ENCODE measurements at places on chromosomes 3 and 15. TPM values are rescaled to one million over a fixed set of nuclear protein-coding genes. Genes with fewer than 3 reads are reported as not detected.

HRH1 gene
- total RNA-seq = 1.3 TPM

- no peak overlapping the region for H3K4me3 ChIP-seq
- H3K27ac ChIP-seq = no peak overlapping the region
Measured at GRCh38 chr3:37377670-37378069, 203.3 kb upstream of the LRRFIP2 start.

DNA sequence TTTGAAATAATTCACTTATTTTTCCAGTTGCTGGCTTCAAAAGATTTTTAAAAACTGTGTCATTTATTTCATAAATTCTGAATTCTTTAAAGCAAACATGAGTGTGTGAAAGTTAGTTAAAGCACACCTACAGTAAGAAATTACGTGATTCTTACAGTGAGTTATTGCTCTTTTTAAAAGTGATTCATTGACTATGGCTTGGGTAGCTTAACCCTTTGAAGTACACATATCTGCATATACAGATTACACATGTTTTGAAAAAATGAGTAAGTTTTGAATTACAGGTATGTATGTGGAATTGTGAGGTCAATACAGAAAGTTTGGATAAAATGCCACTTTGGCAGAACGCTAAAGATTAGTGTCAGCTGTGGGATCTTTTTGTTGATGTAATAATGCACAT, 64.5 kb upstream of the MBNL1 start:
- no peak for DNase-seq
- no peaks in the 10 kb centered on the region for H3K27me3 ChIP-seq
- H3K4me1 ChIP-seq = peaks cover 14% of the 10 kb centered on the region
- no peak overlapping the region for H3K4me3 ChIP-seq

C3orf20 gene
- total RNA-seq = not detected

GP5 gene
- not detected for total RNA-seq

GRCh38 chr15:40051616-40052415, 12.8 kb upstream of the SRP14 start:
- H3K27ac ChIP-seq = no peak overlapping the region
- H3K36me3 ChIP-seq = no peaks in the 10 kb centered on the region
- peaks cover 16% of the 10 kb centered on the region for H3K4me1 ChIP-seq
- no peak overlapping the region for H3K4me3 ChIP-seq
- no peaks in the 10 kb centered on the region for H3K27me3 ChIP-seq

DNA sequence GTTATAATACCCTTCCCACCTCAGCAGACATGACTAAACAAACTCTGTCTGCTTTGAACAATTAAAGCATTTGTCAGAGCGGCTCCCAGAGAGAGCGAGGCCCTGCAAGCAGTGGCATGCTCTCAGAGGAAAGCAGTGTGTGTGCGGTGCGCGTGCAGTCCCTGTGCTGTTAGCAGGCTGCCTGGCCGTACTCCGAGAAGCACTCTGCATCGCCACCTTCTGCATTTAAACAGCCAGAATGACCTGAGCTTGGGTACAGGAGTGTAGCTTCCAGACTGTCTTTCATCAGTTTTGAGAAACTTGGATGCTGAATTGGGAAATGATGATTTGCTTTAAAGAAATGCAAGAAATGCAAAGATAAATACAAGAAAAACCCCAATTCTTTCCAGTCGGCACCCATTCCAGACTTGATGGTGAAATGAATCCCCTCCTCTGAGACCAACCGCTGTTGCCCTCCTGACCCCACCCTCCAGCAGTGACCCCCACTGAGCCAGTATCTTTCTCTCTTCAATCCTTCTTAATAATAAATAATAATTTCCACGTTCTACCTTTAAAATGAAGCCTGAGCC, 113.5 kb downstream of the VGLL4 start:
- no peaks in the 10 kb centered on the region for H3K27me3 ChIP-seq
- DNase-seq = no peak
- H3K27ac ChIP-seq = no peak overlapping the region
- no peaks in the 10 kb centered on the region for H3K4me1 ChIP-seq
- H3K36me3 ChIP-seq = no peaks in the 10 kb centered on the region
- H3K4me3 ChIP-seq = no peak overlapping the region

- peaks cover 14% of the 10 kb centered on the region for H3K4me1 ChIP-seq
- H3K27ac ChIP-seq = peak overlapping the region; percentile 7
- DNase-seq = no peak
- no peak overlapping the region for H3K4me3 ChIP-seq
Measured at GRCh38 chr3:30648670-30649357, 42.4 kb downstream of the TGFBR2 start.

- H3K4me1 ChIP-seq = no peaks in the 10 kb centered on the region
- DNase-seq = no peak
- no peak overlapping the region for H3K4me3 ChIP-seq
- H3K27me3 ChIP-seq = no peaks in the 10 kb centered on the region
Measured at GRCh38 chr15:45026651-45027190, 3.7 kb downstream of the SORD start.

DNA sequence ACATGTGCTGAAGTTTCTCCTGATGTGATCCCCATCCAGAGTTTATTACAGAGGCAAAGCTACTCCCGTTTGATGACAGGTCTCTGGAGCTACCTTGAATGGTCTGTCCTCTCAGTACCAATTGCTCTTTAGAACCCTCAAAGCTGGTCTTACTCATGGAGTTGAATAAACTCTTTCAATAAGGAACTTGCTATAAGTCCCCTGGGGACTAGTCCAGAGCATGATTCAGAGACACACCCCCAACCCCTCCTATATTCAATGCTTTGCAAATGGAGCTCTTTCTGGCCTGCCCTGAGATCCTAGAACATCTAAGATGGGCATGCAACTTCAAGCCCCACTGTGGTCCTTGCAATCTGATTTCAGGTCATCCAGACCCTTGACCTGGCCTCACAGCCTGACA, 23.9 kb upstream of the TPM1 start:
- H3K27me3 ChIP-seq = no peaks in the 10 kb centered on the region
- no peak overlapping the region for H3K27ac ChIP-seq
- no peaks in the 10 kb centered on the region for H3K36me3 ChIP-seq
- H3K4me3 ChIP-seq = no peak overlapping the region
- no peak for DNase-seq

ATOSA gene
- total RNA-seq = 35.4 TPM

DNA sequence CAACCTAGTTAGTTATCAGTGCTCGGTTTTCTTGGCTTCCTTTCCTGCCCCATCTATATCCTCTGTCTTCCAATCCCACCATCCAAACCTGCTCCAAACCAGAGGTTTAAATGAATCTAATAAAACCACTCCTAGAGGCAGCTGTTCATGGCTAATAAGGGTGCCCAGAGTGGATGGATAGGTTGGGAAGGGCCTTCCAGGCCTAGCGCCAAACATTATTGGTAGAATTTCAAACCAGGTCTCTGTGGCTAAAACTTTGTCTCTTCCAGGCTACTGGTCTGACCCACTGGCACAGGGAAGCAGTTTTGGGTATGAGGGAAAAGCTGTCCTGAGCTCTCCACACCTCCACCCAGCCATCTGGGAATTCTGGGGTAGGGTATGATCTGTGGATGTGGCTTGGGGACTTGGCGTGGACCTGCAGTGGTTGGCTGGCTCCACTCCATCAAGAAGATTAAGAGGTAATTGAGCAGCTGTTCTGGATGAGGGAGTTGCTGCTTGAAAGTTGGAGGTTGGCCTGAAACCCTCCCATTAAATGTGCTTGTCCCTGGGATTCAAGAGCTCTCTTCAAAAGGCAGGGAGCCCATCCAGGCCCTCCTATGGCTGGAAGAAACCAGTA, 29.3 kb upstream of the INSYN1 start:
- H3K4me3 ChIP-seq = no peak overlapping the region
- no peak overlapping the region for H3K27ac ChIP-seq
- H3K27me3 ChIP-seq = no peaks in the 10 kb centered on the region
- H3K4me1 ChIP-seq = peaks cover 4% of the 10 kb centered on the region

TMC3 gene
- not detected for total RNA-seq

DNA sequence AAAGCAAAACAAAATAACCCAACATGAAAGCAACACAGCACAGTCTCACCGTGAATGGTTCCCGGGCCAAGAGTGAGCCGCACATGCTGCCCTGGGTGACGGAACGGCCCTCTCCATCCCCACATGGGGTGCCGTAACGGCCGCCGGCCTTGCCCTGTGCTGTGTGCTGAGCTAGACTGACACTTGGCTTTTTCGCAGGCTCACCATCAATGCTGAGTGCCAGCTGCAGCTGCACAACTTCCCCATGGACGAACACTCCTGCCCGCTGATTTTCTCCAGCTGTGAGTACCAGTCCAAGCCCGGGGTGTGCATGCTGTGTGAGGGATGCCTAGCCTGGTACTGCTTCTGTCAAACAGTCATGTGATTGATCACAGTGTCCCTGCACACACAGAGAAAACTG, 357.6 kb downstream of the GABRG3 start:
- H3K4me1 ChIP-seq = no peaks in the 10 kb centered on the region
- no peak overlapping the region for H3K27ac ChIP-seq
- no peak overlapping the region for H3K4me3 ChIP-seq
- H3K27me3 ChIP-seq = no peaks in the 10 kb centered on the region
- no peaks in the 10 kb centered on the region for H3K36me3 ChIP-seq

GRCh38 chr3:118782755-118783202, 251.9 kb downstream of the IGSF11 start:
- no peaks in the 10 kb centered on the region for H3K27me3 ChIP-seq
- no peak for DNase-seq
- H3K4me1 ChIP-seq = no peaks in the 10 kb centered on the region
- H3K36me3 ChIP-seq = no peaks in the 10 kb centered on the region
- no peak overlapping the region for H3K4me3 ChIP-seq

DNA sequence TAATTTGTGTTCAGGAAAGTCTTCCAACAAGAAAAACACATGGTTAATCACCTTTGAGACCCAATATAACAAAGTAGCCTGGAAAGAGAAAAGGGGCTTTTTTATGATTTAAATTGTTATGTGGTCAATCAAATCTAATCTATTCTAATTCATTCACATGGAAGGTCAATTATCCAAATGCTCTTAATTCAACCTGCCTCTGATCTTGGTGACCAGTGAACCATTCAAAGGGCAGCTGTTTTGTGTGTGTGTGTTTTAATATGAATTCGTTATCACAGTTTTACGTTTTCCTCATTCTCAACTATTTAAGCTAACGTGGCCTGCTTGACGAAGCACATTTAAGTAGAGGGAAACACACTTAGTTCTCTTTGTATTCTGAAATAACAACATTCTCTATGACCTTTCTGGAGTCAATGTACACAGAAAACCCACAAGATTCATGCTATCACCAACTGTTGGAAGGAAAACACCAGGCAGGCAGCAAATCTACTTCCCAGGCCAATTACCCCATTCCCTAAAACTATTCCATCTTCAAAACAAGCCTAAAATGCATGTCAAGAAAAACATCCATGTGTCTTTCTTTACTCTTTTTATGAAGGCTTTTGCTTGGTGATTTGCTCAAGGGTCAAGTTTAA, 195.4 kb downstream of the SUCLG2 start:
- H3K27me3 ChIP-seq = no peaks in the 10 kb centered on the region
- H3K4me1 ChIP-seq = no peaks in the 10 kb centered on the region
- no peak overlapping the region for H3K4me3 ChIP-seq
- DNase-seq = no peak

- DNase-seq = no peak
- no peaks in the 10 kb centered on the region for H3K4me1 ChIP-seq
- no peak overlapping the region for H3K27ac ChIP-seq
- no peaks in the 10 kb centered on the region for H3K27me3 ChIP-seq
- H3K4me3 ChIP-seq = no peak overlapping the region
- no peaks in the 10 kb centered on the region for H3K36me3 ChIP-seq
Measured at GRCh38 chr15:71105444-71105843, 9.8 kb upstream of the THSD4 start.

SERINC4 gene
- total RNA-seq = 0.14 TPM

FOXB1 gene
- not detected for total RNA-seq

DNA sequence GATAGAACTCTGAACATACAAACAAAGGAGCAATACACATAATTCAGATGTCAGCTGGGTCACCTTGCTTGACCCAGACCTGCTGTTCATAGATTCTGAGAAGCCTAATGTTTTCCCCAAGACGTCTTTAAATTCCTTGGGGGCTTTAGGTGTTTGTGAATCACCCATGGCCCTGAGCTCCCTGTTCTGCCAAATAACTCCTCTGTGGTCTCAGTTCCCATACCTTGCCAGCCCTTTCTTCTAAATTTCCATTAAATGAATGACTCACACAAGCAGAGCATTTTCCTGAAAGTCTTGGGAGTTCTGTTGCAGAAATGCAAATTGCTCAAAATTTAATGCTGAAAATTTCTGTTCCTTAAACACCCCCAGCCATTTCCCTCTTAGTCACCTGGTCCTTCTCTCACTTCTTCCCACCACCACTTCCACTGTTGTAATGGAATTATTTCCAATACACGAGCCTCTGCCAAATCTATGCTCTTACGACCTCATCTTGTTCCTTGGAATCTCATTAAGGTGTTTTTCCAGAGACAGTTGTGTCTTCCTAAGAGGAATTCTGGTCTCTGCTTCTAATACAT, 33.4 kb upstream of the PSMD6 start:
- no peak overlapping the region for H3K4me3 ChIP-seq
- H3K27me3 ChIP-seq = no peaks in the 10 kb centered on the region
- H3K27ac ChIP-seq = no peak overlapping the region

- H3K27ac ChIP-seq = no peak overlapping the region
- DNase-seq = no peak
- H3K4me1 ChIP-seq = no peaks in the 10 kb centered on the region
- H3K27me3 ChIP-seq = no peaks in the 10 kb centered on the region
- H3K4me3 ChIP-seq = no peak overlapping the region
- no peaks in the 10 kb centered on the region for H3K36me3 ChIP-seq
Measured at GRCh38 chr3:3848923-3849275, 49.7 kb downstream of the LRRN1 start.

EPHB1 gene
- total RNA-seq = 0.55 TPM

DNA sequence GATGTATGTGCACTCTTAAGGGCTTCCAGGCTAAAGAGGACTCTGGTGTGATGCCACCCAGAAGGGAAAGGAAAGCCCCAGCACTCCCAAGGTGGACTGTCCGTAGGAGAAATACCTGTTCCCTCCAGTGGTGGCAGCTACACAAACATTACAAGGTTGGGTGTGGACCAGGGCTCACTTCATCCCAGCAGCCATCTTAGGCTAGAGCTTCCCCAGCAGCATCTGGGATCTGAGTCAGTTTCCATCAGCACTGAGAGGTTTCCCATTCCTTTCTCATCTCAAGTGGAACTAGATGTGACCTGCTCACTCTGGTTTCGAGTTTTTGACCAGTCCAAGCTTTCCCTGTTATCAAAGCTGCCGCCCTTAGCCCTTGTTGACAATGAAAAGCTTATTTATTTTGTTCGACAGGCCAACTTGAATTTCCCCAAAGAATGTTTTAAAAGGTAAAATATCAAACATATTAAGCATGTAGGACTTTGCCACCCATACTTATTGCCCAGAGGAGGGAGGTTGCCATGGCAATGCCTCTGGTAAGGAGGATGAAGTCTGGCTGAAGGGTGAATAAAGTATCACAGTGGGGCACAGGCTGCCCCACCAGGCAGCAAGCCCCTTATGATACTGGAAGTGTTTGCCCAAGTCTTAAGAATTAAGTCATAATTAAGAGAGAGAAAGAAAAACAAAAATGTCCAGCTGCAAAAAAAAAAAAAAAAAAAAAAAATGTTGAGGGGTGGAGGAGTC, 28.9 kb downstream of the CLDN18 start:
- H3K4me1 ChIP-seq = no peaks in the 10 kb centered on the region
- no peak overlapping the region for H3K4me3 ChIP-seq
- H3K36me3 ChIP-seq = no peaks in the 10 kb centered on the region

GRCh38 chr15:63826528-63826927, 7.2 kb downstream of the HERC1 start:
- no peaks in the 10 kb centered on the region for H3K27me3 ChIP-seq
- no peak for DNase-seq
- no peak overlapping the region for H3K4me3 ChIP-seq
- no peak overlapping the region for H3K27ac ChIP-seq
- H3K36me3 ChIP-seq = no peaks in the 10 kb centered on the region

CCDC39 gene
- total RNA-seq = not detected
